Memory B cell (primary cell): ENCODE measurements at places on chromosomes 11 and 22.

- H3K4me3 ChIP-seq, result no peak overlapping the region
- H3K27ac ChIP-seq, result no peak overlapping the region
- no peaks in the 10 kb centered on the region for H3K27me3 ChIP-seq
- H3K36me3 ChIP-seq, result no peaks in the 10 kb centered on the region
Measured at GRCh38 chr11:106495046-106495445, 417.6 kb downstream of the AASDHPPT start.

DNA sequence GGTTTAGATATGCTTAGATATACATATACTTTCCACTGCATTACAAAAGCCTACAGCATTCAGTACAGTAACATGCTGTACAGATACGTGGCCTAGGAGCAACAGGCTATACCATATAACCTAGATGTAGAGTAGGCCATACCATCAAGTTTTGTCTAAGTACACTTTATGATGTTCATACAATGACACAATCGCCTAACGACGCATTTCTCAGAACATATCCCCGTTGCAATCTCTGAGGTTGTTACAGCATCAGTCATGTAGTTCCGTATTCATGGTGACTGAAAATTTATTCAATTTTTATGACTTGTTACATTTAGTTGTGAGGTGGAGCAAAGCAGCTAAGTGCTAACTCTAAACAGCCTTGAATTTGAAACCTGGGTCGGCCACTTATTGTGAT, 6.7 kb downstream of the ZBTB44 start:
- no peaks in the 10 kb centered on the region for H3K27me3 ChIP-seq
- no peak overlapping the region for H3K27ac ChIP-seq
- H3K4me1 ChIP-seq, result peaks cover 31% of the 10 kb centered on the region

DNA sequence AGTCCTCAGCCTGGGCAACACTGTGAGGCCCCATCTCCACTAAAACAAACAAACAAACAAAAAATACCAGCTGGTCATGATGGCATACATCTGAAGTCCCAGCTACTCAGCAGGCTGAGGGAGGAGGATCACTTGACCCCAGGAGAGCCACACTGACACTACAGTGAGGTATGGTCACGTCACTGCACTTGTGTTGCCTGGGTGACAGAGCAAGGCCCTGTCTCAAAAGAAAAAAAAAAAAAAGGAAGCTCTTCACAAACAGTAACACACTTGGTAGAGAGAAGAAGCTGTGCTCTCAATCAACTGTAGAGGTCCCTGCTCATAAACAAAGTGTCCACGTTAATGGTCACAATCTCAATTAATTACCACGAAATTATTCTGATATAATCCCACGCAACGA, 401.6 kb upstream of the CCDC90B start:
- DNase-seq, result no peak
- no peak overlapping the region for H3K4me3 ChIP-seq
- no peaks in the 10 kb centered on the region for H3K4me1 ChIP-seq
- no peaks in the 10 kb centered on the region for H3K36me3 ChIP-seq
- peaks cover 16% of the 10 kb centered on the region for H3K27me3 ChIP-seq

DNA sequence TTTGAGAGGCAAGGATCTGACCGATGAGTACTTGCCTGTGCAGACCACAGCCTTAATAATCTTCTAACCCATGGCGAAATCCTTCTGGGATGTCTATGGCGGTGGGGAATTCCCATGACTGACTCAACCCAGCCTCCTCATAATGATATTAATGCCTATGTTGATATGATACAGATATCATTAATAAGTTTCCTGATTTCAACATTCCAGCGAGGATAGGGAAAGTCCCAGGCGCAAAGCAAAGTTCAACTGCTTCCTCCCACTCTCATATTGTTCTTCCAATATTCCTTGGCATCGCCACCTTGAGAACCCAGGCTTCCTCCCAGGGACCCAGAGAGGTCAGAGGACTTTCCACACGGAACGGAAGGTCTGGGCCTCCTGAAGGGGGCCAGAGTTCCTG, 110.3 kb upstream of the TMEM45B start:
- no peak overlapping the region for H3K4me3 ChIP-seq
- H3K36me3 ChIP-seq, result no peaks in the 10 kb centered on the region
- no peaks in the 10 kb centered on the region for H3K4me1 ChIP-seq
- no peak overlapping the region for H3K27ac ChIP-seq
- H3K27me3 ChIP-seq, result peaks cover 14% of the 10 kb centered on the region
- no peak for DNase-seq

DNA sequence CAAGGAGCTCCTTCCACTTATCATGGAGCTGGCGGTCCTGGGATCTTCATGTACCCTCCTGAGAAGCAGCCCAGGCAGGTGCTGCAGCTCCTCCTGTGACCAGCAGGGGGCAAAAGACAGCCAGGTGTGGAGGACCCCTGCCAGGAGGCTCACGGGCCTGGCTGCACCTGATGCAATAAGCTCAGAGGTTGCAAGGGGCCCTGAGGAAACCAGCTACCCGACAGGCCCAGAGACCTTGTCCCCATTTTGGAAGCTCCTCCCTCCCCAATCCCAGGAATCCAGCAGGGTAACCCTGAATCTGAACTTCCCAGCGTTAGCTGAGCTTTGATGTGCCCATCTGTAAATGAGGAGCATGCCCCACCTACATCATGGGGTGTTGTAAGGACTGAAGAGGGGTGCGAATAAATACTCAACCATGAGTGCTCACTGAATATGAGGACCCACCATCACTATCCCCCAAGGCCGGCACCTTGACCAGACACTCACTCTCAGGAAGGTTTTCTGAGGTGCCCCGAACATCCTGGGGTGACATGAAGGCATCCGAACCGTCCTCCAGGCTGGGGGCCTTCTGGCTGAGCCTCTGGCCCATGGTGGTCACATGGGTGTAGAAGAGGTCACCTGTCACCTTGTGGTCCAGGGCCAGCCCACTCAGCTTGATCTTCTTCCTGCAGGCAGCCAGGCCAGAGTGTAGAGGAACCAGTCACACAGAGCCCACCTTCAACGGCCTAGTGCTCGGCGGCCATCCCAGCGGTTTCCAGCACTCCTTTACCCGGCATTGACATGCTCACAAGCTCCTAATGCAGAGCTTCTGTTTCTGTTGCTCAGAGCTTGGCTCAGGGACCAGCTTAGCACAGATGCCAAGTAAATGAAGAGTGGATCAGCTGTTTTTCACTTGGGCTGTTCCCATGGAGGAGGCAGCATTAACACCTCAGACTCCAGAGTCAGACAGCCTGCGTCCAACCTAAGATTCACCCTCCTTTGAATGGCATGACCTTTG, 21.7 kb downstream of the SLC43A1 start:
- no peaks in the 10 kb centered on the region for H3K27me3 ChIP-seq
- H3K36me3 ChIP-seq, result no peaks in the 10 kb centered on the region
- DNase-seq, result peak; percentile 79
- no peak overlapping the region for H3K4me3 ChIP-seq
- H3K27ac ChIP-seq, result no peak overlapping the region

GRCh38 chr11:92109466-92109865, 115.2 kb upstream of the FAT3 start:
- H3K4me3 ChIP-seq, result no peak overlapping the region
- no peak overlapping the region for H3K27ac ChIP-seq
- H3K36me3 ChIP-seq, result no peaks in the 10 kb centered on the region
- no peaks in the 10 kb centered on the region for H3K4me1 ChIP-seq

DNA sequence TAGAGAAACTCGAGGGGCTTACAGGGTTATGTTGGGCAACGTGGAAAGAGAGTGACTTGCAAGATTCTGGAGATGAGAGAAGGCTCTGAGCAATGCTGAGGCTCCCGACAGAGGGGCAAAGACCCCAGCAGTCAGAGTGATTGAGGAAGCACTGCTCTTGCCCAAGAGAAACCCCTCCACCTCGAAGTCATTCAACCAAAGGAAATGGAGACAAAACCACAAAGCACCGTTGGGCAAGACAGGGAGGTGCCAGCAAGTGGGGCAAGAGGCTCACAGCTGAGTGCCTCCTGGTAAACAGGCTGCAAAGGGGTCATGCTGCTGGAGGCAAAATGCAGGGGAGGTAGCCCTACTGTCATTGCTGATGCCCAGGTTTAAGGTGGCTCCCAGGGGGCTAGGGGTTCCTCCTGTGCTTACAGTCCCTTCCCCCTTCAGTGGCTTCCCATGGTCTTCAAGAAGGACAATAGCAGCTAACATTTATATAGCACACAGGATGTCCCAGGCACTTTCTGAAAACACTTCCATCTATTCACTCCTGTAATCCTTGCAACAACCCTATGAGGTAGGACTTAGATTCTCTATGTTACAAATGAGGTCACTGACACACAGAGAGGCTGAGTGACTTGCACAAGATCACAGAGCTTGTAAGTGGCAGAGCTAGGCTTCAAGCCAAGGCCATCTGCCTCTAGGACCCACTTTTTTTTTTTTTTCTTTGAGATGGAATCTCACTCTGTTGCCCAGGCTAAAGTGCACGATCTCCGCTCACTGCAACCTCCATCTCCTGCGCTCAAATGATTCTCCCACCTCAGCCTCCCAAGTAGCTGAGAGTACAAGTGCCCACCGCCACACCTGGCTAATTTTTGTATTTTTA, 18.1 kb upstream of the MYH9 start:
- peak; percentile 49 for DNase-seq
- no peaks in the 10 kb centered on the region for H3K36me3 ChIP-seq
- peak overlapping the region; percentile 89 for H3K27ac ChIP-seq
- peak overlapping the region; percentile 35 for H3K4me3 ChIP-seq
- peaks cover 43% of the 10 kb centered on the region for H3K4me1 ChIP-seq
- H3K27me3 ChIP-seq, result no peaks in the 10 kb centered on the region
